ENCODE measurements at places on chromosomes 3 and 15. TPM values are rescaled to one million over a fixed set of nuclear protein-coding genes. Genes with fewer than 3 reads are reported as not detected.
A peak's percentile ranks its signal among the peaks of the same experiment; 100 is the strongest.

Gene LCTL
- total RNA-seq = not detected

- no peak for DNase-seq
These were observed 32.6 kb downstream of the LINS1 start for GRCh38 chr15:100569391-100569790.

- no peak for DNase-seq
These were observed at the start of gene LAMB2 for GRCh38 chr3:49132437-49133225. LAMB2 (minus strand) TSS chr3:49133050; CDS start chr3:49132867, 183 bp downstream.

Gene ZNF662
- 7.7 TPM for total RNA-seq

DNA sequence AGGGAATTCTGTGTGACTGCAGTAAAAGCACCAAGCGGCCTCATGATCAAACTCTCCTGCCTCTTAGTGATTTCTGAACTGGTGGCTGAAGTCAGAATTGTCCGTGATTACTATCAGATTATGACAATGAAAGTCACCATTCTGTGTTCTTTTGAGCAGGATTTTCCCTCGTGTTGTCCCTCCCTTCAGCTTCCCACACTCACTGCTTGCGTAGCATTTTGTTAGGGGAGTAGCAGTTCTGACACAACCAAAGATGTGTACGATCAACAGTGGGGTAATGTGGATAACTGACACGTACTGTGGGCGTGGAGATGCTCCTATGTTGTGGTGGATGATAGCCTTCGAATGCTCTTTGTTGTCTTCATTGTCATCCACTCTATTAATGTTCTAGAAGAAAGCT lies 67.8 kb upstream of the ICE2 start:
- no peak for DNase-seq

- DNase-seq = no peak
These were observed 94.7 kb downstream of the RAB11A start for GRCh38 chr15:65963911-65964482.

DNA sequence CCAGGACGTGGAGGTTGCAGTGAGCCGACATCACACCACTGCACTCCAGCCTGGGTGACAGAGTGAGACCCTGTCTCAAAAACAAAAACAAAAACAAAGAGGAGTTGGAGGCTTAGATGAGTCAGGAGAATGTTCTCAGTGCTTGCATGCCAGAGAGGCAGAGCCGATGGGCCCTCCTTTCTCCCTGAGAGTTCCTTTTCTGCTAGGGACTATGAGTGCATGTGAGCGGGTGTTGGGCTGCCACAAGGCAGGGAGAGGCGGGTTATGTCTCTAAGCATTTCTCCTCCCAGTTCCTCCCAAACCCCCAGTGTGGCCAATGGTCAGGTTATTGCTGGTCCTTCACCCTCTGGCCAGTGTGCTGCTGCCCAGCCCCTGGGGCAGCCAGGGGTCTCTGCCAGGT lies 45.1 kb downstream of the RTP1 start:
- no peak for DNase-seq

GRCh38 chr15:77527164-77527778 lies 105.4 kb downstream of the LINGO1 start:
- DNase-seq = no peak

Gene POTEB
- not detected for total RNA-seq

Gene NKTR
- 41.7 TPM for total RNA-seq

- peak; percentile 1 for DNase-seq
These were observed 17.3 kb upstream of the ATG7 start for GRCh38 chr3:11254876-11255275.

DNA sequence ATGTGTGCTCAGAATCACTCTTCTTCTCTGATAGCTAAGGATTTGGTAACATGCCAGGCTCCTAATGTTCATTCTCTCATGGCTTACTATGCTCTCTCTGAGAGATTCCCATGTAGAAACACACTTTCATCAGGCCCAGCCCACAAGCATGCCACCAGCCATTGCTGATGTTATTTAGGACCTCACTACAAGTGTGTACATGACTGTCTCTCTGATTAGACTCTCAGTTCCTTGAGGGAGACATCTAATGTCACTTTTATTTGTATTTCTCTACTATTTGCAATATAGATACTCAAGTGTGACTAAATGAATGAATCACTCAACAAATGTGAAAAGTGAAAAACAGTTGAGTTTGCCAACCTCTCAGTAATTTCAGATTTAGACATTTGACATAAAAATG lies 84.3 kb upstream of the ARL6 start:
- DNase-seq = no peak

DNA sequence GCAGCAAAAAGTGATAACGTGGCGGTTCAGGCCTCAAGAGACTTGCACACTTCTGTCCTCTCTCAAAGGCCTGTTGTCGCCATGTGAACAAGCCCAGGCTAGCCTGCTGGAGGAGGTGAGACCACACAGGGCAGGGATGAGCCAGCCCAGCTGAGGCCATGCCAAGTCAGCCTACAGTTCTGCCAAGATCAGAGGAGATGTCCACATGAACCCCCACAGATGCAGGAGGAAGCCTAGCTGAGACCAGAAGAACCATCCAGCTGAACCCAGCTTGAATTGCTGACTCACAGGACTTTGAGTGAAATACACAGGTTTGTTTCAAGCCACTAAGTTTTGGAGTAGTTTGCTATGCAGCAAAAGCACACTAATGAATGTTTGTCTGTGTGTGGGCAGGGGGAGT lies 50.3 kb upstream of the SEC13 start:
- DNase-seq = no peak

- no peak for DNase-seq
These were observed 12.0 kb downstream of the TBC1D5 start for GRCh38 chr3:17730318-17730967.

DNA sequence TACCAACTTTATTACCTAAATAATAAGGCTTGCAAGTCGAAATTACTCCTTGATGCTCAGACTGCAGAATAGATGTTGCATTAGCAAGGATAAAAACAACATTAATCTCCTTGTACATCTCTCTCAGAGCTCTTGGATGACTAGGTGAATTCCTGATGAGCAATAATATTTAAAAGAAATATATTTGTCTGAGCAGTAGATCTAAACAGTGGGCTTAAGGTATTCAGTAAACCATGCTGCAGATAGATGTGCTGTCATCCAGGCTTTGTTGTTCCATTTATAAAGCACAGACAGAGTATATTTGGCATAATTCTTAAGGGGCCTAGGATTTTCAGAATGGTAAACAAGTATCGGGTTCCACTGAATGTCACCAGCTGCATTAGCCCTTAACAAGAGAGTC lies 257.1 kb downstream of the TUSC7 start:
- no peak for DNase-seq

Gene LMAN1L
- total RNA-seq = not detected

DNA sequence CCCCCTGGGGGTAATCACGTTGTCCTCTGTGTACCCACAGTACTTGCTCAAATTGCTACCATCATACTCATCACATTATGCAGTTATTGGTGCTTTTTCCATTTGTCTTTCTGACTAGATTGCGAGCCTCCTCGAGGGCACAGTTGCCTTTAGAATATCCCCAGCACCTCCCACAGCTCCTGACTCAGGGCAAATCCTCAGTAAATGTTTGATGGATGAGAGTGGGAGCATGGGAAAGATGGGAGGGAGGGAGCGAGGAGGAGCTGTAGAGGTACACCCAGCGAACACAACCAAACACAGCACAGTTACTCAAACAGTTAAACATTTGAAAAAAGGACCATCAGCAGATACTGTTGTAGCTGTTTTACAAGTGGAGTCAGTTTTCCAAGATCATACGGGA lies 27.9 kb downstream of the SIDT1 start:
- DNase-seq = no peak

Gene ROBO2
- total RNA-seq = 2.9 TPM

Gene CHRM5
- not detected for total RNA-seq

Gene TRH
- not detected for total RNA-seq

Gene CAMK2N2
- not detected for total RNA-seq

- no peak for DNase-seq
These were observed 140.0 kb upstream of the MB21D2 start for GRCh38 chr3:193057616-193058015.

Gene ITGA11
- total RNA-seq = 136 TPM

- no peak for DNase-seq
These were observed 216.5 kb upstream of the PEX5L start for GRCh38 chr3:180253283-180253682.

Gene GOLGA8S
- total RNA-seq = not detected

GRCh38 chr3:30268288-30268687 lies 338.1 kb upstream of the TGFBR2 start:
- no peak for DNase-seq

GRCh38 chr3:171351676-171352075 lies 108.5 kb downstream of the TNIK start:
- DNase-seq = no peak

- DNase-seq = no peak
These were observed 78.4 kb upstream of the WNT5A start for GRCh38 chr3:55565521-55565920.

- no peak for DNase-seq
These were observed 510.2 kb downstream of the NTRK3 start for GRCh38 chr15:87746333-87746732.

Gene HRG
- 6.9 TPM for total RNA-seq

- DNase-seq = no peak
These were observed 170.4 kb downstream of the SMAD6 start for GRCh38 chr15:66872405-66872804.

Measured in ascending aorta (tissue), 2 donors.